ENCODE measurements at places on chromosomes 3 and 15.
A peak's percentile ranks its signal among the peaks of the same experiment; 100 is the strongest.

DNA sequence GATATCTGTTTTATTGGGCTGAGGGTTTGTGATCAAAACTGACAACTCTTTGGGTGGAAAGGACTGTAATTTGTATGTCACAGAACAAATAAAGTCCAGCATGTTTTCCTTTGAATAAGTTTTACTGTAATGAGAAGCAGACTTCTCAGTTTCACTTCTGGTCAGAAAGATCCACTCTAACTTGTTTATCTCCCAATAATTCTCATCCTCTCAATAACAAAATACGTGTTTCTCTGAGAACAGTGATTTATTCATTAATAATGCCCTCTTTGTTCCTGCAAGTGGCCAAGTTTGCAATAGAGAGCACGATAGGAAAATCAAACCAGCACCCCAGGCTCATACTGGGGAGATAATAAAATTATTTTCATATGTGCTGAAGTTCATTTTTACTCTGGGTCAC, 190.6 kb downstream of the CNTN3 start:
- no peak for DNase-seq

DNA sequence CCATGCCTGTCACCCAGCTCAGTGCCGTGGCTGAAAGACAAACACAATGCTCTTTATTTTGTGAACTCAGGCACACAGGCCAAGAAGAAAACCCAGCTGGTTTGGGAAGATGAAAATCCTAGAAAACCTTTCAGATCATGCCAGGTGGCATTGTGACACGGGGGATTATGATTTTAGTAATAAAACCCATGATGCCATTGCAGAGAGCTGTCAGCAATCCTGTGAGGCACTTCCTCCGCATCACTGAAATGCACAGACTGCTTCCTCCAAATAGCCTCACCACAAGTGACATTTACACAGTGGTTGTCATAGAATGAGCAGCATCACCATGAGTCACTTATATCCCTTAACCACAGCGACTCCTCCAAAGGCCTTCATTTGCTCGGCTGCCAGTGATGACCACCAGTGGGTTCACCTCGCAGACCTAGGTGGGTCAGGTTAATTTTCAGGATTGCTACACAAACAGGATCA, 22.7 kb downstream of the ABHD6 start:
- no peak for DNase-seq

GRCh38 chr3:6680119-6680806, 180.7 kb upstream of the GRM7 start:
- no peak for DNase-seq

GRCh38 chr3:167187221-167187620, 192.9 kb downstream of the ZBBX start:
- peak; percentile 88 for DNase-seq

DNA sequence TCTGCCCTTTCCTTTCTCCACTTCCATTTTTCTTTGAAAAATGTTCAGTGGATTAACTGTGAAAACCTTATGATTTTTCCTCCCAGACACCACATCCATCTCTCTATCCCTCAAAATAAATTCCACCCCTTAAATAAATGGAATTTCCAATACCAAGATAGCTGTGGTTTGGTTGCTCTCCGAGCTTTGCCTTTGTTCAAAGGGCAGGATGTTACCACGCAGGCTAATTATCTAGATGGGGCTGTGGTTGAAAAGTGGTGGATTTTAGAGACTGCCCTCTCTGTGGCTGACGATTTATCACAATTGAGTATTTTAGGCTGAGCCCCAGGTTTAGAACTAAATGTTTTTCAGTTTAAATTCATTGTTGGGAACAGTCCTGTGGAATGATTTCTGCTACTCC, 36.9 kb upstream of the CMSS1 start:
- no peak for DNase-seq

DNA sequence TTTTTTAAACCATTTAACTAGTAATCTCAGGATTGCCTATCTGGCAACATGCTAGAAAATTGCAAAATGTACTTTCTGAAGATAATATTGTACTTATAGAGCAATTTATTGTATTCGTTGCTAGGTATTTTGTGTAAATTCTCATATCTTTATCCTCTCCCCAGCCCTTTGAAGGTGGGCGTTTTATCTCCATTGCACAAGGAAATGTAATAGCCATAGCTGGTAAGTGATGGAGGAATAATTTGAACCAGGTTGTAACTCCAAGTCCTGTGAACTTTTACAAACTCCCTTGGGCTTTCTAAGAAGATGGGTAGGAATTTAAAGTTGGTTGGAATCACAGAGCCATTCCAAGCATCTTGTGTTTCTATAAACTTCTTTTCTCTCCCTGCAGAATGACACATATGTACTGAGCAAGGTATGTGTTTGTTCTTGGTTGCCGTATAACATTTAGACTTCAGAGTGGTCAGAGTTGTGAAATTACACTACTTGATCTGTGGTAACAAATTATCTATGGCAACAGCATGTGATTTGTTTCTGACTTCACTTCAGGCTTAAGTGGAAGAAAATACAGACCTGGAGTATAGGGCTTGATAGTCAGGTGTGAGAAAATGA, 170.9 kb downstream of the AKAP13 start:
- DNase-seq = no peak

All from NCI-H524 (cell line).